HS-5 (cell line): ENCODE measurements at places on chromosomes 7 and 10.
A peak's percentile ranks its signal among the peaks of the same experiment; 100 is the strongest.

- no peak for DNase-seq
Observed at GRCh38 chr10:133391761-133392518, 2.0 kb upstream of the MTG1 start.

DNA sequence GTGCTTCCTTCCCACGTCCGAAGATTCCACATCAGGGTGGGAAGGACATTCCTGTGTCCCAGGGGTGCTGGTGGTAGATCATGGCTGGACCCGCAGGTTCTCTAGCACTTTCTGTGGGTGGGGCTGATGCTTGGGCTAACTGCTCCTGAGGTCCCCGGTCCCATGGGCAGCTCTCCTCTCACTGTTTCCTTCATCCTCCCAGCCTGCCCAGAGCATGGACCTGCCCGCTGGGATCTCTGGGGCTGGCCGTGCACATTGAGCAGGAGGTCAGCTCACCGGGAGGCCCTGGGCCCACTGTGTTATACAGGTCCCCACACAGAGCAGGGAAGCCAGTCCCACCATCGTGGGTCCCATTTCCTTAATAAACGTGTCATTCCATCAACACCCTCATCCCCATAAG is 502.3 kb downstream of the TCERG1L start:
- no peak for DNase-seq

GRCh38 chr10:60428387-60428737 is 38.7 kb upstream of the ANK3 start:
- no peak for DNase-seq

DNA sequence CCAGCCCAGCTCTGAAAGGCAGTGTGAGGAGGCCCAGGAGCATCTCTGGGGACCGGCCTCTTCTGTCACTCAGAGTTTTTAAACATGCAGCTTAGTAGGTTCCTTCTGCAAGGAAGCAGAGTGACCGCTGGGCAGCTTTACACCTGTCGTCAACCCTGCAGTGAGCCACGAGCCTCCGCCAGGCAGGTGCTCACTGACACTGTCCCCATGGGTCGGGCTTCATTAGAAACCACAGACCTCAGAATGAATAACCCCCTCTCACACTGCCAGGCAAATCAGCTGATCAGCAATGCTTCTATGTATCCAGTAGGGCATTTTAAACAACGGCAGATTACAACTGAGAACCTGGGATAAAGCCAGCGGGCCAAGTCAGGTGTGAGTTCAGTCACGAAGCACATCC is 106.1 kb downstream of the MAD1L1 start:
- no peak for DNase-seq

GRCh38 chr7:137975768-137976167 is 26.1 kb downstream of the CREB3L2 start:
- DNase-seq = no peak

DNA sequence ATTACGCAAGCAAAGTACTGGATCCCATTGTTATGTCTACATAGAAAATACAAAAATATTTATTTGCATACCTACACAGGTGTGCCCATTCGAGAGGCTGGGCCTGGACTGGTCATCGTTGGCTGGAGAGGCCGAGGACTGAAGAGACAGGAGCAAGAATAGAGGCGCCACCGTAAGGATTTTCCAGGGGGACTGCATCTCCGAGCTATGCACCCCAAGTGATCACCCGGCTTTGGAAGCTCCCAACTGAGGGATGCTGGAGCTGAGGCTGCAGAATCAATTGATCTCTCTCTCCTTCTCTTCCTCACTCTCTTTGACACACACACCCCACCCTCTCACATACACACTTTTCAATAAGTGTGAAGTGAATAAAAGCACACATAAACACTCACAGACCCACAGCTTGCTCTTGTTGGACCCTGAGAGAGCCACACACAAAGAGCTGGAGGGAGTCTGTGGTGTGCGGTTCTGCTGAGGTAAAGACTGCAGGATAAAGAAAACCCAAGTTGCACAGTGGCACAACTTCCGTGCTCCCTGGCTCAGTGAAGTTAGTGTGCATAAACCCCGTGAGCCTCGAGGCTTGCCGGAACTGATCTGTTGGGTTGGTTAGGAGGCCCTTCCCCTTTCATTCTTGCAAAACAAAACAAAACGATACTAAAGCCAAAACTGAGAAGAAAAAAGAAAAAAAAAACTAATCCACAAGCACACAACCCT is at the start of gene AOAH:
TSS of gene AOAH (minus strand) at position 544 of the 714 bp plus-strand sequence. CDS start at position 198, 346 bp downstream.
- DNase-seq = no peak

GRCh38 chr10:60711496-60711895 is 66.8 kb upstream of the CDK1 start:
- DNase-seq = no peak

DNA sequence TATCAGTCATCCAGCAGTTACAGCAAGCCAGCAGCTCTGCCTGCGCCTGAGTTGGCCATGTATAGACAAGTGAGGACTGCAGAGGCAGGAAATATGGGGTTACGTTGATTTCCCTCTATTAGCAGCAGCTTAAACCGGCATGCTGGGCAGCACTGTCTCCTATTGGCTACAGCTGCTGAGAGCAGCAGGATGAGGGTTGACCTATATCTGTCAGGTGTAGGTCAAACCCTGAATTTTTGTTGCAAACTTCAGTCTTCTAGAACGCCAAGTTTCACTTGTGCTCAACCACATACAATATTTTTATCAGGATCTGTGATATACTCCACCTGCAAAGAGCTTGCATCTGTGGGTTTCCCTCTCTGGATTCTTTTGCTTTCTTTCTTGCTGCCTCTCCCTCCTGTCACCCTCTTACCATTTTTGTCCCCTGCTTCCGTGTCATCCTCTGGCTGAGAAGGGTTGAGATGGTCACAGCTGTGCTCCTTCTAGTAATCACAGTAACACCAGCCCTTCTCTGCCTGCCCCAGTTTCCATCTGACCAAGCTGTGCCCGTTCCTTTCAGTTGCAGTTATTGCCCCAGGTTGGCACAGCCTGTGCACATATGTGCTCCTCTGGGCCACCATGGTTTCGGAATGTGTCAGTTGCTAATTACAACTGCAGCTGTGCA is 23.8 kb upstream of the GLCCI1 start:
- no peak for DNase-seq

DNA sequence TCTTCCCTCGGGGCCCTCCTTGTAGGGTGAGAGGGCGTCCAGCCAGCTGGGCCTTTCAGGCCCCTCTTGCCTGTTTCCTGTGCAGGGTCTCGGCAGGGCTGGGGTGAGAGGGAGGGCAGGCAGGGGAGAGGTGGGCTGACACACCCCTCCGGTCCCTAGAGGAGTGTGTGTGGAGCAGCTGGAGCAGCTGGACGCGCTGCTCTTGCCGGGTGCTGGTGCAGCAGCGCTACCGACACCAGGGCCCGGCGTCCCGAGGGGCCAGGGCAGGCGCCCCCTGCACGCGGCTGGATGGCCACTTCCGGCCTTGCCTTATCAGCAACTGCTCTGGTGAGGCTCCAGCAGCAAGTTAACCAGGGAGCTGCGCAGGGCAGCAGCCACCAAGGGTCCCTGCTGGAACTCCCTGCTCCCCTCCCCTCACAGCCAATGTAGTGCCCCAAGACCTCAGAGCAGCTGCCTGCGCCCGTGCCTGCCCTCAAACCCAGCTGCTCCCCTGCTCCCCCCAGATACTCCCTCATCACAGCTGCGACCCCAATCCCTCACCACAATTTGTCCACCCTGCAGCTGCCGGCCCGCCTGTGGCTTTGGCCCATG is 15.7 kb upstream of the ZNF862 start:
- DNase-seq = no peak

DNA sequence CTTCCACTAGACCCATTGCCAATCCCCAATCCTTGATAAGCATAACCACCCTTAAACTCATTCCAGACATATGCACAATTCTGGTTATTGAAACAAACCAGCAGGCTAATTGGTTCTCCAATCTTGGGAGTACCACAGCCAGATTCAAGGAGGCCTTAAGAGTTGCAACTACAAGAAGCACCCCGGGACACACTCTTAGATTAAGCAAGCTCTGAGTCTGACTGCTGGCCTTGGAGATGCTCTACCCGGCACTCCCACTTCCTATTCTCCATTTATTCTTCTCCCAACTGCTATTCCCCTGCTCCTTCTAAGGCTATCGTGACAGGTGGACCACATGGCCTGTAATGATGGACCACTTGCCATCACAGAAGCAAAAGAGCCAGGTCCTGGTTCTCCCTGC is 40.3 kb downstream of the CYTH3 start:
- DNase-seq = no peak

- DNase-seq = no peak
Observed at GRCh38 chr7:133602291-133602690, 349.4 kb downstream of the EXOC4 start.

- DNase-seq = no peak
Observed at GRCh38 chr10:130127364-130128061, 8.7 kb upstream of the GLRX3 start.

- DNase-seq = no peak
Observed at GRCh38 chr10:72065439-72066025, 22.8 kb downstream of the SPOCK2 start.

DNA sequence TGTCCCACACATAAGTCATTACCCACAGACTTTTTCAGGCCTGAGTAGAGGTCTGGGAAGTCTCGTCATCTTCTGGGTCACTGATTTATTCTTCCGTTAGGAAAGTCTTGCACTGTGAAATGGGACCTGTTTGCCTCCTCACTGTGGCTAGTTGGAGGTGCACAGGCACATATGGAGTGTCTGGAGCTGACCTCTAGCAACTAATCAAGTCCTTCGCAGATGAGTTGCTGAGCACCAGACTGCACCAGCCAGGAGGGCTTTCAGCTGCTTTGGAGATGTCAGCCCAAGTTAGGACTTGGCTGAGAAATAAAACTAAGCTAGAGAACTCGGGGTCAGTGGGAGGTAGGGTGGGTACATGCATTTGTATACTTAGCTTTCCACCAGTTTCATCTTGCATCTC is 578.0 kb downstream of the GRID1 start:
- DNase-seq = no peak

DNA sequence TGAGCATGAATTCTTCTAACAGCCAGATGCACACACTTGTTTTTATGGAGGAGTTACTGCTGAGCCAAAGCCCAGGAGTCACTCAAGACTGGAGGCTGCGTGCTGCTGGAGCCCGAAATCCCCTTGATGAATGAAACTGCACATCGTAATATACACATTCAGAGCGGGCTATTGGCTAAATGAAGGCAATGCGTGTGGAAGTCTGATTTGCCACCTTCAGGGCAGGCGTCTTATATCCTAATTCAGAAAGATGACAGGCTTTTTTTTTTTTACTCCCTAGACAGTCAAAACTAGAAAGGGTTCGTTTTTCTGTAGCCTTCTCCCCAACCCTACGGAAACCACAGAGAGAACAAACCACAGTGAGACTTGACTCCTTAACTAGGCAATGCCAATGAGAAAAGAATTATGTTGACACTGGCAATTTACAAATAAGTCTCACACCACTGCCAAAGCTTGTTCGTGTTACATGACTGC is 227.2 kb upstream of the KLF14 start:
- DNase-seq = peak; percentile 71

GRCh38 chr7:159167139-159167538 is 22.5 kb upstream of the VIPR2 start:
- DNase-seq = no peak

DNA sequence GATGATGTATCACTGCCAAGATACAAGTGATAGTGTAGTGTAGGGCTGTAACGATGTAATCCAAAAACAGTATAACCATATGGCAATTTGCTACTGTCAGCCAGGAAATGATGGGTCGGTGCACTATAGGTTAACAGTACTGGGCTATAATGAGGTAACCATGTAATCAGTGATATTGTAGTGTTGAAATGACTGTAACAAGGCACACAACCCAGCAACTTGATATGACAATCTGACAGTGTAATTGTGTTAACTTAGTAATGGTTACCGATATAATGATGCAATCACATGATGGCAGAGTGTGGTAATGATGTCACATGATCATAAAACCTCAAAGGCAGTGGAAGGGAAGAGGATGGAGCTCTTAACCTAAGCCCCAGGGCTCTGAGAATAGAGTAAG is 73.8 kb upstream of the SLF2 start:
- DNase-seq = no peak

- DNase-seq = no peak
Observed at GRCh38 chr10:87600581-87600980, 59.1 kb upstream of the PAPSS2 start.

GRCh38 chr7:101315336-101315735 is 6.3 kb downstream of the IFT22 start:
- no peak for DNase-seq

DNA sequence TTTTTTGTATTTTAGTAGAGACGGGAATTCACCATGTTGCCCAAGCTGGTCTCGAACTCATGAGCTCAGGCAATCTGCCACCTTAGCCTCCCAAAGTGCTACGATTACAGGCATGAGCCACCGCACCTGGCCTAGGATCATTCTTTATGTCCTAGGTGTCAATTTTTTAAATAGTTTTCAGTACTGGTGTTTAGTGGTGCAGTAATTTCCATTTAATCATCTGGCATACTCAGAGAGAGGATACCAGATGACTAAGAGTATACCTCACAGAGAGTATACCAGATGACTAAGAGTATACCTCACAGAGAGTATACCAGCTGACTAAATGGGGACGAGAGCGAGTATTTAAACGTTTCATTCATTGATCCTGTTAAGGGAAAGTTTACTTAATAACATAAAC is 37.3 kb upstream of the TMEM248 start:
- DNase-seq = peak; percentile 29

DNA sequence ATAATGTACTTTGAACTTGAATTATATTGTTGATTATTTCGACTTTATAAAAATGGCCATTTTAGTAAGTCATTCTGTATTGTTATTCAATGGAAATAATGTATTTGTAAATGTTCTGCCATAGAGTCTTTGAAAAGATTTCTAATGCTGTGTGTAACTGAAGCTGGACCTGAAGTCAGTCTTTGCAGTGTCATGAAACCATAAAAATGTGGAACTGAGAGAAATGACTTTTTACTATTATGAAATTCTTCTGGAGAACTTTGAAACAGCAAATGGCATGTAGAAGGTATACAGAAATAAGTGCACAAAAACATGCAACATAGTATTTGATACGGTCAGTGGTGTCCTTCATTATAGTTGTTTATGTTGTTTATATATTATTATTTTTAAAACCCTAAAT is 59.7 kb upstream of the ADRA2A start:
- DNase-seq = no peak

GRCh38 chr7:141992156-141992555 is 3.5 kb upstream of the MGAM start:
- DNase-seq = no peak

GRCh38 chr7:95861041-95861440 is 88.7 kb downstream of the DYNC1I1 start:
- DNase-seq = peak; percentile 13

GRCh38 chr10:11010582-11010981 is 7.1 kb upstream of the CELF2 start:
- DNase-seq = no peak

DNA sequence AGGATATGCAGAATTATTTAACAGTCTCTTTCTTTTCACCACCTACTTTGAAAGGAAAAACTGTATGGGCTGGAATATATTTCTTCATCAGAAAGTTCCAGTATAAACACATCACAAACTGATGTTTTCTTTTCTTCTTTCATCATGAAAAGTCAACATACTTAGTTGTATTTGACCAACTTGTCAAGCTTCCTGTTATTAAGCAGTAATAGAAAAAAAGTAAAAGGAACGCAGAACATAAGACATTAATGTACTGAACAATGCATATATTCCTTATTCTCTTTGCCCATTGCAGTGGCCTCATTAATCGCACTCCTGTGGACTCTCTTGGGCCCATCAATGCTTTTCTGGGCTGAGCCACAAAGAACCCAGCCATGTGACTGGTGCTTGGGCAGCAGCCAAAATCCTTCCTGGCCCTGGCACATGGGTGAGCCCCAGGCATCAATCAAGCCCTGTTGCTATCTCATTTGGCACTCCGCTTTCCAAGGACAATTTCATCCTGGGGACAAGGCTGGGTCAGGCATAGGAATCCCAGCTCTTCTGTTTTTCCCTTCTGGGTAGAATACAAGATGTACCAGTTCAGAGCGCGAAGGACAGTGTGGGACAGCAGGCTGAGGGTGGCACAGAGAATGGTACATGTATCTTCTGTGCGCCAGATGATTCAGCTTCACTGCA is 42.3 kb downstream of the RHOBTB1 start:
- DNase-seq = no peak
